Hepatocyte (in vitro differentiated cells): ENCODE measurements at places on chromosomes 1 and 21. TPM values are rescaled to one million over a fixed set of nuclear protein-coding genes. Genes with fewer than 3 reads are reported as not detected.

The SPRR2G gene
- total RNA-seq: not detected in 2 replicates

The CD160 gene
- not detected in 2 replicates for total RNA-seq

DNA sequence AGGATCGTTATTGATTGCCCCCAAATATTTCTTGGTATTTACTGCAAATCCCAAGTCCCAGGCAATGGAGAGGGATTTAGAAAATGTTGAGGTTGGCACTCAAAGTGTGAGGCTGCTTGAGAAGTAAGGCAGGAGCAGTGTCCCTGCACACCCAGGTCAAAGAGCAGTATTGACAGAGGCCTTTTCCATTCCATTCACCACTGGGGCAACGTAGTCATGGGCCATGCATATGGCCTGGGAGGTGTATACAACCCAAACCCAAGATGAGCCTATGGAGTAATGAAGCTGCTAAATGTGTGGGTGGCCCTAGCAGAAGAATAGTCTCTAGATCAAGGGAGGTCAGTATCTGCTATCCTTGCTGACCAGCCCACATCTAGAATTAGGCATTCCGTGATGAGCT, 245.6 kb downstream of the FOXD2 start:
- no peak for DNase-seq

- DNase-seq: no peak
Observed at GRCh38 chr1:33175865-33176264, 6.0 kb downstream of the TRIM62 start.

GRCh38 chr21:33063907-33064622, 5.9 kb upstream of the OLIG1 start:
- DNase-seq: no peak

The DNASE2B gene
- 0.68 TPM in 1 of 2 replicates, not detected in the other for total RNA-seq

The CAPZA1 gene
- total RNA-seq: 177 and 196 TPM in 2 replicates

- no peak for DNase-seq
Observed at GRCh38 chr1:182453631-182454030, 3.7 kb downstream of the RGSL1 start.

The PTPRC gene
- 0.44 and 0.87 TPM in 2 replicates for total RNA-seq

DNA sequence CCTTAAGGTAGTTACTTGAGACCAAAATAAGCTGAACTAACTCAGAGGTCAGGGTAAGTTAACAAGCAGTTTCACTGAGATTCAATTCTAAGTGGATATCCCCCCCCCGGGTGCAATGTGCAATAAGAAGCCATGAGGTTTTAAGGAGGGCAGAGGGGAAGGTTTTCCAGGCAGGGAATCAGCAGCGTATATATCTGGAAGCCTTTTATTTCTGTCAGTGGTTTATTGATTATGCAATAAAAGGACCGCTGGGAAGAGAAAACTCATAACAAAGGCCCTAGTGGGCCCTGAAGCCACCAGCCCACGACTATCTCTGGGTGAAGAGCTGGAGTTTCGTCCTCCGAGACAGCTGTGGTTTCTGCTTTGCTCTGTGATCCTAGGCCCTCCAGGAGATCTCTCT, 53.1 kb upstream of the CTPS1 start:
- DNase-seq: no peak

GRCh38 chr1:84385347-84385746, 12.9 kb upstream of the DNASE2B start:
- DNase-seq: no peak

GRCh38 chr1:206545351-206545750, 38.0 kb downstream of the RASSF5 start:
- DNase-seq: no peak

DNA sequence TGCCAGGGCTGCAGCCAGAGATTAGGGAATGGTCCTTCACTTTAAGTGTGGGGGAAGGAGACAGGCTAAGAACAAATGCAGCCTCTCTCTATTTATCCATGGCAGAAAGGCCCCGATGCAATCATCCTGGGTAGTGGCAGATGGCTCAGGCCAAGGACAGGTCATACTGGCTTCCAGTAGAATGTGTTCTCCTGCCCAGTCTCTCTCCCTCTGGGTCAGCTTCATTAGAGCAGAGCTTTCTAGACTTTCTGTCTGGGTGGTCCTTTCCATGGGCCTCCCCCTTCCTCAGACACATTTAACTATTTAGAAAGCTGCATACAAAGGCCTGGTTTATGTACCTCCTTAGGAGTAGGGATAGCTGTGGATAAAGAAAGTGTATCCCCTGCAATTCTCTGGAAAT, 4.8 kb upstream of the PTCH2 start:
- DNase-seq: no peak

DNA sequence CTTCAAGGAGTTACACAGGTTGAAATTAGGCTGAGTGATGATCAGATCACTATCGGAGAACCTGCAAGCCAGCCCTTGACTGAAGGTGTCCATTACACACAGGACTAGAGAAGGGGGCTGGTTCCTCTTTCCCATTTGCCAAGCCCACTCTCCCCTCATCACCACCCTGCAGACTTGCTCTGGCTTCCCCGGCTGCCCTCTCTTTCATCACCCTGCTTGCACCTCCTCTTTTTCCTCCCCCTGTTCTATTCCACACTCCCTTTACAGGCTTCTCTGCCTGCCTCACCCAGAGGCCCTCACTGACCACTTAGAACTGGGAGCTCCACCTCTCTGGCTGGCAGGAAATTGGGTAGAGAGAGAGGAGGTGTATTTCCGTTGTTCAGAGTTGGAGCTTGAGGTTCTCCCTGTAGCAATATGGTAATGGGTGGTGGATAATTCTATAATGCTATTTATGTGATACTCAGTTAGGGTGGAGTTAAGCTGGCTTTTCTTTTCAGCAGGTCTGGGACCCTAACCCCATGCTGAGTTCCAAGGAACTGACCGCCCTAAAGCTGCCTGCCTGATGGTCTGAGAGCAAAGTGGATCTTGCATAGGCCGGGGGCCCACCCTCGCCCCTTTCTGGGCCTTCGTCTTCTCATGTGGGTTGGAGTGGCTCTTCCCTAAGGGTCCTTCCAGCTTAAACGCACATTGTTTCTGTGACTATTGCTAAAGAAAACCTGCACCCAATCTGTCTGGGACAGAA, 111.8 kb upstream of the ADAR start:
- DNase-seq: no peak

The AMY1A gene
- total RNA-seq: not detected in 2 replicates

DNA sequence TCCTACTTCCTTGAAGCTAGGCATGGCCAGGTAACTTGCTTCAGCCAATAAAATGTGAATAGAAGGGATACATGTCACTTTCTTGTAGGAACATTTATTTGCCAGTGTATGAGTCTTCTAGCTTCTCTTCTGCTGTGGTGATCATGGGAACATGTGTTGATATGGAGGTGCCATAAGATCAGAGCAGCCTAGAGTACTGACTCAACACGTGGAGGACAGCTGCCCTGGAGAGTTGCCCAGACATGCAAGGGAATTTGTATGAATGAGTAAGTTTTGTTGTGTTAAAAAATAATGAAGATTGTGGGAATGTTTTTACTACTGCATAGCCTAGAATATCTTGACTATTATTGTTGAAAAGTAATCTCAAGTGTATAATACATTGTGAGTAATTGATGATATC, 502.3 kb downstream of the NUF2 start:
- DNase-seq: no peak

DNA sequence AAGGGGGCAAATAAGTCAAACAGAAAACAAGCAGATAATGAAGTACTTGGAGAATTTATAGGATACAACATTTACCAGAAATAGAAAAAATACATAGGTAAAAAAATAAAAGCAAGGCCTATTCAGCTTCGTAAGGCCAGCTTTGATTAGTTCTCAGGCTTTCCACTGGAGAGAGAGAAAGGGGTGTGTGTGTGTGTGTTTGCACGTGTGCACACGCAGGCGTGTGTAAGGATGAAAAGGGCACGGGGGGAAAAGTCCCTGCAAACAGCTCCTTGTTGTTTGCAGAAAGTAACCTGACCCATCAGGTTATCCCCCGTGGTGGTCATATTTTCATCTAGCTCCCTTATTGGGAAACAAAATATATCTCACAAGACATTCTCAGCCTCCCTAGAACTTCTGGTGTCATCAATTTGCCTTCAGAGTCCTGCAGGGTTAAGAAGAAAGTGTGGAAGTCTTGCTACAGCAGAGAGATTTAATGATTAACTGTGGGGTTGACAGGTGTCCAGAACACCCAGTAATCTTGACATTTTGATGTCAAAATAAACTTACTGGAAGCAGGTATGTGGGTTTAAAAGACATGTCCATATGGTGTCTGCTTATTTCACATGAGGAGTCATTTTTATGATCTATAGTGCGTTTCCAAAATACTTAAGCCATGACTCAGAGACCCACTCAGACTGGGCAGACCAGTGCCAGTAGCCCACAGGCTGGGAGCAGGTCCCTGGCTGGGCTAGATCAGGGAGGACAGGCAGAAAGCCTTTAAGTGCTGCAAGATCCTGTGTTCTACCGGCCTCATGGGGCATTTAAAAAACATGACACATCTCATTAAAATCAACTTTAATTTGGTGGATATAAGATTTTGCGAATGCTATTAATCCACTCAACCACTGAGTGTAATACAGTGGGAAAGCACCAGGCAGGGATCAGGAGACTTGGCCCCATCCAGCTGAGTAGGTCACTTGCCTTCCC, 487.6 kb upstream of the CAMK1G start:
- peak; percentile 55 for DNase-seq

The LCE2A gene
- not detected in 2 replicates for total RNA-seq
